ENCODE measurements at places on chromosomes 3 and 15.

GRCh38 chr3:143644370-143645089 is 203.7 kb downstream of the SLC9A9 start:
- no peak for DNase-seq

GRCh38 chr3:175620093-175620492 is 761.0 kb downstream of the NAALADL2 start:
- no peak for DNase-seq

DNA sequence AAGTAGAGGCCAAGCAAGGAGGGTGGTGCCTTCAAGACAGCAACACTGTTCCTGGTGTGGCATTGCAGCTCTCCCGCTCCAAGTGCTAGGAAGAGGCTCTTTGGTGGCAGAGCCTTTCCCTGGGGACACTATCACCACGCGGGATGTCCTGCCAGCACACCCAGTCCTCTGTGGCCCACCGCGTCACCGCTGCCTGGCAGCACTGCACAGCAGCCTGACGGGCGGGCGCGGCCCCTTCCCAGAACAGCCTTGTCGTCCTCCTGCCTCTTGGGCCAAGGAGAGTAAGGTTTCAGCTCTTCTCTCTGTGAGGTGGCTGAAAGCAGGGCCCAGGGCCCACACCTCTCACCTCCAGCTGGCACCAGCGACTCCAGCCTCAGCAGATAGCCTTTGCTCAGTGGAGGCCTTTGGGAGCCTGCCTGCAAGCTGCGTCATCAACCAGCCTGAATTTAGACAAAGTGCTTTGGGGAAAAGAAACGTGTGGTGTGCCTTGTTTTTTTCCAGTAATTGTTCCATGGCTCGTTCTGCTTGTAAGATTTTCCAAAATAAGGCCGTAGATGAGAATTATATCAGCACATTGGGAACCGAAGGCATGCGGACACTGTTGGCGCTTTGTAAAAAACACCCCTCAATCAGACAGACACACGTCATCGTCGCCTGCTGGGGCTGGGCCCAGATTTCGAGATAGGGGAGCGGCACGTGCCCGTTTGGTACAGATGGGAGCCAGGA is 65.0 kb downstream of the AAGAB start:
- DNase-seq = no peak

- DNase-seq = no peak
These were observed 18.7 kb downstream of the LYSMD2 start for GRCh38 chr15:51718746-51719145.

DNA sequence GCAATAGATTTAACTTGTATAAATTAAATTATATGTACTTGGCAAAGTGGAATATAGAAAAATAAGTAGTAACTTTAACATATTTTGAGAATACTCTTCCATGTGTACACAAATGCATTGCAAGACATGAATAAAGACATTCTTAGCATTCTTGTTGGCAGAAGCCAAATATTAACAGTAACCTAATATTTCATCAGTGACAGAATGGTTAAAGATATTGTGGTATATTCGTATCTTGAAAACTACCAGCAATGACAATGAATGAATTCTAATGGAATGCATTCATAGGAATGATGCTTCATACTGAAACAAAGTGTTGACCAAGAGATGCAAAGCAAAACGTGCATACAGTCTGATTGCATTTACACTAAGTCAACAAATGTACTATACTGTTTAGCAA is 524.7 kb downstream of the GRM7 start:
- no peak for DNase-seq

DNA sequence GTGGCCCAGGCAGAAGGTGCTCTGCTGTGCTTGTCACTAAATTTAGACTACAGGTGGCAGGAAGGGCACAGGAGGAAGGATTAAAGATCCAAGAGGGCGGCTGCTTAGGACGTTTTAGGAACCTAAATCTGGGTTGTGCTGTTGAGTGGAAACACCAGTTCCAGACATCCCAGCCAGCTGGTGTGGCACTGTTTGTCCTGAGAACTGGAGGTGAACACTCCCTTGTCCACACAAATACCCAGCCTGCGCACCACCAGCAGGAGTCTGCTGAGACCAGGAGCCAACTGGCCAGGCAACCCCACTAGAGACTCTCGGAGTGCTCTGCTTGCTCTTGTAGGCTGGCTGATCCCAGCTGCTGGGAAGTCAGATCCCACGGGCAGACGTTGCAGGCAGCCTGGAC is 30.3 kb upstream of the UACA start:
- no peak for DNase-seq

All from stimulated activated CD8-positive, alpha-beta memory T cell treated with anti-CD3 and anti-CD28 coated beads, Interleukin-7, amount 100 ng/mL, for 1 hour (primary cell).